ENCODE measurements at places on chromosomes 4 and X. TPM values are rescaled to one million over a fixed set of nuclear protein-coding genes. Genes with fewer than 3 reads are reported as not detected.

The NPY1R gene
- total RNA-seq = 24.0 TPM

The SH3D19 gene
- 32.1 TPM for total RNA-seq

The TIMP1 gene
- 72.5 TPM for total RNA-seq

The AFF2 gene
- total RNA-seq = 14.6 TPM

The HTN1 gene
- total RNA-seq = not detected

The CT45A2 gene
- not detected for total RNA-seq

The MAB21L2 gene
- not detected for total RNA-seq
